A549 treated with RU486 at 1 μM for 4 hours (cell line): ENCODE measurements at places on chromosomes 6 and 20. TPM values are rescaled to one million over a fixed set of nuclear protein-coding genes. Genes with fewer than 3 reads are reported as not detected.

Gene SDHAF4
- 2.7 to 5.3 TPM (median 4.4 TPM) in 5 replicates for total RNA-seq

Gene BMP5
- total RNA-seq: not detected in 5 replicates

Gene COL21A1
- total RNA-seq: 0.43 to 1.5 TPM (median 0.72 TPM) in 5 replicates

Gene SASH1
- 1.8 to 3.3 TPM (median 3.2 TPM) in 5 replicates for total RNA-seq

Gene HSPA1A
- 157 to 340 TPM (median 232 TPM) in 5 replicates for total RNA-seq
